ENCODE measurements at places on chromosomes 12 and 14.

GRCh38 chr14:33643426-33644181 is 307.3 kb downstream of the EGLN3 start:
- no peak for DNase-seq

DNA sequence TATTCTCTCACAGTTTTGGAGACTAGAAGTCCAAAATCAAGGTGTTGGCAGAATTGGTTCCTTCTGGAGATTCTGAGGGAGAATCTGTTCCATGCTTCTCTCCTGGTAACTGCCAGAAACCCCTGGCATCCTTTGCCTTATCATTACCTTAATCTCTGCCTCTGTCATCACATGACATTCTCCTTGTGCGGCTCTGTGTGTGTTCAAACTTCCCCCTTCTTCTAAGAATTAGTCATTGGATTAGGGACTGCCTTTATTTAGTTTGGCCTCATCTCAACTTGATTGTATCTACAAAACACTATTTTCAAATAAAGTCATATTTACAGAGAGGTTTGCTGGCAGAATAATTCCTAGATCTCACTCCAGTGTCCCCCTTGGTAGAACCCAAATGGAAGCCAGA is 68.9 kb downstream of the ZNF641 start:
- no peak for DNase-seq

GRCh38 chr12:8947737-8948136 is 1.7 kb downstream of the M6PR start:
- no peak for DNase-seq

GRCh38 chr14:36167431-36167830 is 9.1 kb downstream of the PTCSC3 start:
- DNase-seq, result no peak

DNA sequence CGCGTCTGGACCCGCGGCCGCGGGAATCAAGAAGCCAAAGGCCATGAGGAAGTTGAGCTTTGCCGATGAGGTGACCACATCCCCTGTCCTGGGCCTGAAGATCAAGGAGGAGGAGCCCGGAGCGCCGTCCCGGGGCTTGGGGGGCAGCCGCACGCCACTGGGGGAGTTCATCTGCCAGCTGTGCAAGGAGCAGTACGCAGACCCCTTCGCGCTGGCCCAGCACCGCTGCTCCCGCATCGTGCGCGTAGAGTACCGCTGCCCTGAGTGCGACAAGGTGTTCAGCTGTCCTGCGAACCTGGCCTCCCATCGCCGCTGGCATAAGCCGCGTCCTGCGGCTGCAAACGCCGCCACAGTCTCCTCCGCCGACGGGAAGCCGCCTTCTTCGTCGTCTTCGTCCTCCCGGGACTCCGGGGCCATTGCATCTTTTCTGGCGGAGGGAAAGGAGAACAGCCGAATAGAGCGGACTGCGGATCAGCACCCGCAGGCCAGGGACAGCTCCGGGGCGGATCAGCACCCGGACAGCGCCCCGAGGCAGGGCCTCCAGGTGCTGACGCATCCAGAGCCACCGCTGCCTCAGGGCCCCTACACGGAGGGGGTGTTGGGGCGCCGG is 1.0 kb downstream of the INSM2 start:
- DNase-seq, result peak; percentile 53

- no peak for DNase-seq
These were observed 440.6 kb upstream of the CCDC196 start for GRCh38 chr14:66045572-66046021.

GRCh38 chr14:67630938-67631337 is 11.2 kb downstream of the ARG2 start:
- DNase-seq, result no peak

DNA sequence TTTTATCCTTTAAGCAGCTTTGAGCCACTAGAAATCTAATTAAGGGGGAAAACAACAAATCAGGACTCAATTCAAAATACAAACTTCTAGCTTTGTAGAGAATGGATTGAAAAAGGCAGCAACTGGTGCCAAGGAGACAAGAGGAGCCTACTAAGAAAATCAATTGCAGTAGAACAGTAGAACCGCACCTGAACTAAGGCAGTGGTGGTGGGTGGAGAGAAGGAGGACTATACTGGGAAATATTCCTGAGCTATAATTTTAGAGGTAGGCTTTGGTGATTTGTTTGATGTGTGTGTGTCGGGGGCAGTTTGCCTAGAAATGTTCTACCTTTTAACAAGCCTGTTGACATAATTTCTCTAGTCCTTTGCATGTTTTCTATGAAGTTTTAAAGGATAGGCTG is 270.9 kb upstream of the SYT10 start:
- no peak for DNase-seq

GRCh38 chr14:86640288-86640687 is 1110.3 kb downstream of the FLRT2 start:
- no peak for DNase-seq

DNA sequence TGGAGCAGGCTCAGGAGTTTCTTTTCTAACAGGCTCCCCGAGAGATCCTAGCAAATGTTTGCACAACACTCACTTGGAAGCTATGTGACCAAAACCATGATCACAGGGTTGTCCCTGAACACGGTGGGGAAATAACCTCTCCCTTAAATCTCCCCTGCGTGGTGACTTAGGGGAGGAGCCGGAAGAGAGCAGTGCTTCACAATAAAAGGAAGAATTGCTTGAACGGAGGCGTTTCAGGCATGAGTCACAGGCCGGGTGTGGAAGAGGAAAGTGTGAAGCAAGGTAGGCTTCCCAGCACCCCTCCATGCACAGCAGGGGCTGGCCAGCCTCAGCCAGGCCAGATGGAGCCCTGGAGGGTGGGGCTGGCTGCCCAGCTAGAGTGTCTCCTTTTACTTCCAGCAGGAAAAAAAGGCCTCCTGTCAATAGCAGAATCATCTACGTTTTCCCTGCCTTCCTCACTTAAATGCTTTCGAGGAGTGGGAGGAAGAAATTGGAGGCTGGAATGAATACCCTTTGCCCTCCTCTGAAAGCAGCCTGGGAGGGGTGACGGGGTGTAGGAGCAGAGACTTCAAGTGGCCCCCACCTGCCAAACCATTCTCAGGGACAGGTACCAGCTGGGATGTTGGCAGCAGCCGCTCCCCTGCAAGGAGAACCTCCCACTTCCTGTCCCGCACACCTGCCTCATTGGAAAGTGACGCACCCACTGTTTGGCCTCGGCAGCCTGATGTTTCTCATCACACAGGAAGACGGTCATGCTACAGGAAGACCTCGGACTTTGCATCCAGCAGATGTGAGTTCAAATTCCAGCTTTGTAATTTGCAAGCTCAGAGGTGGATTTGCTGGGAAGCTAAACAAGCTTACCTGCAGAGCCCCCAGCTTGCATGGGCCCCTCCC is 30.1 kb upstream of the PPP2R5C start:
- DNase-seq, result peak; percentile 93

DNA sequence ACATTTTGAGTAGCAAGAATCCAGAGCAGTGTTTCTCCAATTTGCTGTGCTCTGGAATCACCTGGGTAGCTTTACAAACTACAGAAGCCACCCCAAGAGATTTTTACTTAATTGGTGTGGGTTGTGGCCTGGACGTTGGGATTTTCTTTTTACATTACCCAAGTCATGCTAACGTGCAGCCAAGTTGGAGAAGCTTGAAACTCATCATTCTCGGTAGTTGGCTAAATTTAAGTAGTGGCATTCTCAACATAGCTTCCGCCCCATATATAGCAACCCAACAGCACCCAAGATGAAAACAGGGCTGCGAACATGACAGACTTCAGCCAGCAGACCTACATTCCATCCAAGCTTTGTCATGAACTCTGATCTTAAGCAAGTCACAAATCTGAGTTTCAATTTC is 25.0 kb downstream of the DAD1 start:
- no peak for DNase-seq

DNA sequence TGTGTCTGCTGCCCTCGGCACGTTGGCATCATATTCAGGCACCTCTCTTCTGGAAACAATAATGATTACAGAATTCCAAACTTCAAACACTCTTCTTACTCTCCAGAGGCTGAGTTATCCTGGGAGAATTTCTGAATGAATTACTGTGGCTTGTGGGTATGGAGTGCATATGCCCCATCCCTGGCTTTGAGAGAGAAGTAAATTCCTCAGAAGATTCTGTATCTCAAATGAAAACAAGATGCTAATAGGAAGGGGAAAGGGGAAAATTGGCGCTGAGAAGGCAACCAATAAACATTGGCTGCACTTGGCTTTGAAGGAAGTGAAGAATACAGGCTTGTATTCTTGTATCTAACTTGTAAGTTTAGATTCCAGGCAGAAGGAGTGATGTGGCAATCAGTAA is 132.0 kb upstream of the NOVA1 start:
- DNase-seq, result no peak

GRCh38 chr14:105878554-105878953 is 352.2 kb downstream of the TMEM121 start:
- no peak for DNase-seq

DNA sequence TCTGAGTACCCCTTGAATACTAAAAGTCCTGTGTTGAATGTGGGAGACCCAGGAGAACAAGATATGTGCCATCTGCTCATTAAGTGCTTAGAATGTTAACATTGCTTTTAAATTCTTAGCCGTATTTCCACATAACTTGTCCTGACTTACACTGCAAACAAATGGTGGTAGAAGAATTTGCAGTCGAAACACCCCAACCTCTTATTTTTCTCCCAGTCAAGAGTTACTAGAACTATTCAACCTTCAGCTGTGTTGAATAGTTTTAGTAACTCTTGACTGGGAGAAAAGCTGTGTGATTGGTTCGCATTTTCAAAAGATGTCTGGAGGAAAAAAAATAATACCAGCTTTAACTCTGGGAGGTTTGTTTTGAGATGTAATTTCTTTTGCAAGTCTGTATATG is 7.6 kb upstream of the SPX start:
- DNase-seq, result no peak

GRCh38 chr14:51603495-51603894 is 48.2 kb upstream of the FRMD6 start:
- DNase-seq, result no peak

- no peak for DNase-seq
These were observed 222.6 kb downstream of the MON2 start for GRCh38 chr12:62689042-62689839.

- DNase-seq, result no peak
These were observed 729.0 kb upstream of the USP15 start for GRCh38 chr12:61531195-61531594.

DNA sequence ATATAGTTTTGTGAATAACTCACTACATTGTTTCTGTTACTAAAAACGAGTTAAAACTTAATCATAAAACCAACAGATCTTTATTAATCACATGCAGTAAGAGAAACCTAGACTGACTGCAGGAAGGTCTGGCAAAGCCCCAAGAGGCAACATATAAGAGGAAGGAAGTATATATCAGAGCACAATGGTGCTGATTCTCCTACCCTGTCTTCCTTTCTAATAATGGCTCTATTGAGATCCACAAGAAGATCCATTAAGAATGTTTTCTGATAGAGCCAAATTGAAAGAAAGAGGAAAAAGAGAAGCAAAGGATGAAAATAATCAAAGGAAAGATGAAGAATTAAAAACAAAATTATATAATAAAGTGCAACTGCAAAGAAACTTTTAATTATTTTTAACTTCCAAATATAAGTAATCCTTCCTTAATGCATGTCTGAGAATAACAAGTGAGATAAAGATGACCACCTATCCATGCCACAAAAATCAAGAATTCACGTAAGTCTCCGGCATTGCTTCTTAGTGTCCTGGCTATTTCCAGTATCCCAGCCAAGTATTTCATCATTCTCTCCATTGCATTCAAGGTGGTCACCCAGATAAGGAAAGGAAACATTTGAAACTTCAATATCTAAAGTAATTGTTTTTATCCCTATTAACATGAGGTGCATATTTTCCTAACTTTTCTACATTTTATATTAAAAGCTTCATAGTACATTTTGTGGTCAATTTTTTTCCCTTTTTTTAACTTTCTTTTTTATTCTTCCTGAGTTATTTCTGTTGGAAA is 62.2 kb downstream of the SOX5 start:
- DNase-seq, result peak; percentile 84

DNA sequence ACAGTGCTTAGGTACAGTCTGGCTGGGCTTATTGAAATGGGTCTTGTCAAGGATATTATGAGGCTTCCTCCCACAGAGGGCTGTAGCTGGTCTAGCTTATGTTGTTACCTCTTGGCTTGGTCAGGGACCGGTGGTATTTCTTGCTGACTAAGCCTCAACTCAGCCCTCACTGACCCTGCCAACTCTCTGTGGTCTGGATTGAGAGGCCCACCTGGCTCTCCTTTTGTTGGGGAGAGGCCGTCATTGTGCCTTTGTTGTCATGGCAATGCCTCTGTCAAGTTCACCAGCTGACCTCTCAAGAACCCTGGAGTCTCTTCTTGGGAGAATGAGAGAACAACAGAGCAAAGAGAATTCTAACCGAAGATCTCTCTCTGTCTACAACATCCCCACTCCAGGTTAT is 245.6 kb upstream of the NPAS3 start:
- no peak for DNase-seq

GRCh38 chr12:88658009-88658408 is 77.7 kb upstream of the KITLG start:
- DNase-seq, result no peak

GRCh38 chr12:49366096-49366651 is 1.1 kb upstream of the SPATS2 start:
- DNase-seq, result no peak

GRCh38 chr14:22878271-22879246 is 4.5 kb upstream of the REM2 start:
- DNase-seq, result no peak

DNA sequence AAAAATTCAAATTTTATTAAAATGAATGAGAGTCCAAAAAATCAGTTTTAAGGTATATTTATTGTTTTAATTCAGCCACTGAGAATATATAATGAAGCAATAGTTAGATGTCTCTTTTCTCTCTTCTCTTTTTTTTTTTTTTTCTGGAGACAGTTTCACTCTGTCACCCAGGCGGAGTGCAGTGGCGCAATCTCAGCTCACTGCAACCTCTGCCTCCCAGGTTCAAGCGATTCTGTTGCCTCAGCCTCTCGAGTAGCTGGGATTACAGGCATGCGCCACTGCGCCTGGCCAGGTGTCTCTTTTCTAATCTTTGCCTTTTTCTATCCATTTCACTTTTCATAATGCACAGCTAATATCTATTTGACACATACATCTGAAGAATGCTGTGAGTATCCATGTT is 307.1 kb upstream of the RGS6 start:
- no peak for DNase-seq

DNA sequence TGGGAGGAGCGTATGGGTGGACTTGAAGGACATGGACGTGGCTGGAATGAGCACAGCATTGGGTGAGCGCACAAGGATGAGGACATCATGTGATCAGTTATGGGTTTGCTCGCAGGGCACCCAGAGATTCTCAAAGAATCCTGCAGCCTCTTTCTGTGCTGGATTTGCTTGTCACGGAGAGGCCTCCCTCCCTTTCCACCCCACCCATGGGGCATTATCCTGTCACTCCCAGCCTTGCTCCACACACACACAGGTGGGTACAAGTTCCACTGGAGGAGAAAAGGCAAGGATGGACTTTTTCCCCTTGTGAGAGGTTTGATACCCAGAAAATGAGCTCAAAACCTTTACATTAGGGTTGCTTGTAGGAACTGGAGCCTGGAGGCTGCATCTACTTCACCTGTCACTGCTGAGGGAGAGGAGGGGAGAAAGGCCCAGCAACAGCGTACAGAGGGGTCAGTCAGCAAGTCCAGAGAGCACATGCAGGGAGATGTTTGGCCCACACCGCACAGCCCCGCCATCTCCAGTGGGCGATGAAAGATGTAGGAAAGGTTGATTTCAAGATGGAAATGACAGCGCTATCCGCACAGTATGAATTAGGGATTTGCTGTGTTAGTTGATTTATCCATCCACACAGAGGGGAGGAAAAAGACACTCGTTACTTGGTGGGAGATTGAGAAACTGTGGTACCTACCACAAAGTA is 112.7 kb downstream of the GCH1 start:
- no peak for DNase-seq

- peak; percentile 68 for DNase-seq
These were observed 7.6 kb upstream of the PFDN5 start for GRCh38 chr12:53287741-53288216.
